ENCODE measurements at places on chromosomes 3 and 15. TPM values are rescaled to one million over a fixed set of nuclear protein-coding genes. Genes with fewer than 3 reads are reported as not detected.

Gene CPNE9
- not detected for polyA plus RNA-seq

Gene ADAMTS17
- 0.11 TPM for polyA plus RNA-seq

Gene WDR93
- polyA plus RNA-seq = not detected

Gene CLDN16
- polyA plus RNA-seq = not detected

Gene PPM1L
- 0.08 TPM for polyA plus RNA-seq

Gene NSMCE3
- 6.6 TPM for polyA plus RNA-seq

Gene AMT
- 2.3 TPM for polyA plus RNA-seq

Gene CSPG4
- polyA plus RNA-seq = 2.7 TPM

Gene SGO1
- polyA plus RNA-seq = 5.0 TPM

Gene CACNA1D
- not detected for polyA plus RNA-seq

Gene GP9
- not detected for polyA plus RNA-seq

Gene C3orf20
- polyA plus RNA-seq = not detected

Gene GRK7
- not detected for polyA plus RNA-seq

Gene DNAJB8
- polyA plus RNA-seq = not detected

Gene ASB14
- not detected for polyA plus RNA-seq

Gene ARHGAP11A
- 14.0 TPM for polyA plus RNA-seq

Gene EPHA3
- not detected for polyA plus RNA-seq

Gene CCR5
- polyA plus RNA-seq = not detected

Gene CHRM5
- polyA plus RNA-seq = not detected

Gene TNFAIP8L3
- 0.17 TPM for polyA plus RNA-seq
